H9 (cell line): ENCODE measurements at places on chromosomes 11 and 22. TPM values are rescaled to one million over a fixed set of nuclear protein-coding genes. Genes with fewer than 3 reads are reported as not detected.

DNA sequence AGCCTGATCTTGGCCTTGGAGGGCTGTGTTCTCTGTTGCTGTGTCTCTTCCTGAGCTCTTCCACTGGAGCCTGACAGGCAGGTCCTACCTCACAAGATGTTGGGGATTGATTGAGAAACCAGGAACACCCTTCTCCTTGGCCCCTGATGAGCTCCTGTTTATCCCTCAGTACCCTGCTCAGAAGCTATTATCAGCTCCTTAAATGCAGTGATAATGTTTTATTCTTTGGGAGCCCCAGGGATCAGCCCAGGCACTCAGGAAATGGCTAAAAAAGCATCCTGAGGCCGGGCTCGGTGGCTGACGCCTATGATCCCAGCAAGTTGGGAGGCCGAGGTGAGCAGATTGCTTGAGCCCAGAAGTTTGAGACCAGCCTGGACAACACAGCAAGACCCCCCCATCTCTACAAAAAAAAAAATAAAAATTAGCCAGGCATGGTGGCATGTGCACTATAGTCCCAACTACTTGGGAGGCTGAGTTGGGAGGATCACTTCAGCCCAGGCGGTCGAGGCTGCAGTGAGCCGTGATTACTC lies 4.9 kb upstream of the PHLDA2 start:
- H3K4me1 ChIP-seq: no peaks in the 10 kb centered on the region
- no peak overlapping the region for H3K4me3 ChIP-seq
- H3K36me3 ChIP-seq: peaks cover 19% of the 10 kb centered on the region
- no peak for DNase-seq
- H3K27me3 ChIP-seq: peaks cover 5% of the 10 kb centered on the region; the same call in 1 of the 2 replicates

SPA17 gene
- total RNA-seq: 6.9 and 7.2 TPM in 2 replicates

RASD2 gene
- total RNA-seq: 0.42 and 0.53 TPM in 2 replicates

DNA sequence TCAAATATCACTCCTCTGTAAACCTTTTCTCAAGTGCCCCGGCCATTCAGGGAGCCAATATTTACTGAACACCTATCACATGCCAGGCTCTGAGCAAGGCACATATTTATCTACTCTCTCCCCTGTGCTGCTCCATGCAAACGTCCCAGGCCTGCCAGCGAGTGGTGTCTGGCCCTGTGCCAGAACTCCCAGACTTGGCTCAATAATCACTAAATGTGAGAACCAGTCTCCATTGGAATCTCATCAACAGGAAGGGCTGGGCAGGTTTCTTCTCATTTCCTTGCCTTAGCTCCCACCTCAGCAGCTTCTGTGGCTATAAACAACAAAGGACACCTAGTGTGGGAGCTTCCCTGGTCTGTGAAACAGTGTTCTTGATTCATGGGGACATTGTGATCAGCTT lies 21.7 kb downstream of the RASSF10 start:
- no peaks in the 10 kb centered on the region for H3K4me1 ChIP-seq
- H3K27ac ChIP-seq: no peak overlapping the region
- no peaks in the 10 kb centered on the region for H3K27me3 ChIP-seq
- no peak for DNase-seq
- no peak overlapping the region for H3K4me3 ChIP-seq
- H3K36me3 ChIP-seq: no peaks in the 10 kb centered on the region

GRCh38 chr11:128499613-128500253 lies 87.6 kb downstream of the ETS1 start:
- no peaks in the 10 kb centered on the region for H3K27me3 ChIP-seq
- H3K27ac ChIP-seq: no peak overlapping the region
- H3K4me3 ChIP-seq: no peak overlapping the region
- H3K36me3 ChIP-seq: peaks cover 13% of the 10 kb centered on the region
- DNase-seq: no peak

GRCh38 chr11:120643284-120643683 lies 131.7 kb downstream of the GRIK4 start:
- H3K27me3 ChIP-seq: peaks cover 47% of the 10 kb centered on the region
- no peak overlapping the region for H3K4me3 ChIP-seq
- DNase-seq: no peak
- H3K36me3 ChIP-seq: no peaks in the 10 kb centered on the region
- peaks cover 16% of the 10 kb centered on the region; the same call in 1 of the 2 replicates for H3K4me1 ChIP-seq
- H3K27ac ChIP-seq: no peak overlapping the region

C11orf42 gene
- not detected in 2 replicates for total RNA-seq

- H3K27me3 ChIP-seq: no peaks in the 10 kb centered on the region
- no peak overlapping the region for H3K4me3 ChIP-seq
- H3K36me3 ChIP-seq: peaks cover 47% of the 10 kb centered on the region
- DNase-seq: no peak
- H3K27ac ChIP-seq: no peak overlapping the region
- no peaks in the 10 kb centered on the region for H3K4me1 ChIP-seq
These were observed 535.8 kb downstream of the TBC1D22A start for GRCh38 chr22:47298017-47298785.

- H3K27me3 ChIP-seq: no peaks in the 10 kb centered on the region
- no peaks in the 10 kb centered on the region for H3K4me1 ChIP-seq
- H3K4me3 ChIP-seq: no peak overlapping the region
- H3K36me3 ChIP-seq: no peaks in the 10 kb centered on the region
- no peak for DNase-seq
These were observed 14.0 kb downstream of the TRIM29 start for GRCh38 chr11:120123946-120124345.

DCHS1 gene
- total RNA-seq: 12.2 and 12.5 TPM in 2 replicates

GRCh38 chr11:128066399-128066798 lies 521.0 kb downstream of the ETS1 start:
- H3K4me1 ChIP-seq: no peaks in the 10 kb centered on the region
- H3K36me3 ChIP-seq: no peaks in the 10 kb centered on the region
- no peak for DNase-seq
- H3K27ac ChIP-seq: no peak overlapping the region
- H3K4me3 ChIP-seq: no peak overlapping the region
- H3K27me3 ChIP-seq: no peaks in the 10 kb centered on the region

CLP1 gene
- total RNA-seq: 35.5 and 37.4 TPM in 2 replicates

GRCh38 chr11:131855320-131855719 lies 484.9 kb downstream of the NTM start:
- peaks cover 3% of the 10 kb centered on the region; the same call in 1 of the 2 replicates for H3K4me1 ChIP-seq
- no peak overlapping the region for H3K4me3 ChIP-seq
- no peak overlapping the region for H3K27ac ChIP-seq
- H3K27me3 ChIP-seq: no peaks in the 10 kb centered on the region

DNA sequence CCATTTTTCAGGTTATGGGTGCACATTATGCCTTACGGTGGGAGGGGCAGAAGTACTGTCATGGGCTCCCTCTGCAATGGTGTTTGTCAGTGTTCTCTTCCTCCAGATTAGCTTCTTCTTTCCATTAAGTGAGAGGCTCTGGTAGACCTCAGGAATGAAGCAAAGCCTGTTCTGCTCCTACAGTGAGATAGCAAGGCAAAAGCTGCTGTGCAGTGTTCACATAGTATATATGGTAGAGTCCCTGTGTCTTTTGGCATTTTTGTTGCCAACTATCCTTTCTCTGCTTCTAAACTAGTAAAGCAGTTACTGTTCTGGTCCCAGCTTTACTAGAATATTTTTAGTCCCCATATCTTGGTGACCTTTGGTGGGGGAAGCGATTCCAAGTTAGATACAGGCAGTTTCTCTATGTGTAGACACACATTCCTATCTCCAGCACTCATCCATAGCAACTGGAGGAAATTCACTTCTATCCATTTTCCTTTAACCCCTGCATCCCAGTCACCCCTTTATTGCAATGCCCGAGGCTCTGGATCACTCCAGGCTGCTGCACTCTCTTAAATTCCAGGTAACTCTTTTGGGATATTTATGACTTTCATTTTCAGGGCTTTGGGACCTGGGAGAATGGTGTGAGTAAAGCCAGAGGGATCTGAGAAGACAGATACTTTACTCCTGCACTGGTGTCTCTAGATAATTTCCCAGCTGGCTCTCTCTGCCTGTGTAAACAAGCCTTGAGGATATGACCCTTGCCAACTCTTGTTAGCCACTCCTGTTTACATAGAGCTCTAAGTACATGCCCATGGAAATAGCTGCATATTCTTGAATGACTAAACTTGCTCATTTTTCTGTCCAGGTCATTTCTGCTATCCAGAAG lies 3.9 kb upstream of the TRIM34 start:
- no peak overlapping the region for H3K4me3 ChIP-seq
- no peaks in the 10 kb centered on the region for H3K27me3 ChIP-seq
- no peaks in the 10 kb centered on the region for H3K36me3 ChIP-seq
- no peak overlapping the region for H3K27ac ChIP-seq
- DNase-seq: no peak
- peaks cover 20% of the 10 kb centered on the region; the same call in 1 of the 2 replicates for H3K4me1 ChIP-seq

DNA sequence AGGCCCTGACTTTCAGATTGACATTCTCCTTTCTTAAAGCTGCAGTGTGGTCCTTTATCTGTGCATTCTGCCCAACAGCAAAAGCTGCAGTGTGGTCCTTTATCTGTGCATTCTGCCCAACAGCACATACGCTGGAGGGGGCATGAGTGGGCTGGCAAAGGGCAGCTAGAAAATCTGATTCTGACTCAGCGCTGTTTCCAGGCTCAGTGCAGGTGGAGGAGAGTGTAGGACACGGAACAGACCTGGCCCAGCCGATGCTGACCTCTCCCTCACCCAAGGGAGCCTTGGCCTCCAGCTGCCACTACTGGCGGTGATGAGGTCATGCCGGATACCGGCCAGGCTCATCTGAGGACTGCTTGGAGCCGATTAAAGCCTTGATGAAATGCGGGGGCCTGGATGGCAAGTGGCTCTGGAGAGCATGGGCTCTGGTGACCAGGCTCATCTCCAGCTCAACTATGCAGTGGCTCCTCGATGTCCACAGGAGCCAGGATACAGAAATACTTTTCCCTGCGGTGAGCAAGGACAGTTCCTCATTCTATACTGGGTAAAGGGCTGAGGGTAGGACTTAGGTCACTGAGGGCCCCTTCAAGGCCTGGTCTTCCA lies 84.6 kb downstream of the CLPB start:
- no peaks in the 10 kb centered on the region for H3K36me3 ChIP-seq
- H3K27me3 ChIP-seq: no peaks in the 10 kb centered on the region
- H3K4me1 ChIP-seq: no peaks in the 10 kb centered on the region; the same call in 1 of the 2 replicates
- no peak overlapping the region for H3K4me3 ChIP-seq
- H3K27ac ChIP-seq: no peak overlapping the region
- DNase-seq: no peak

LRRC51 gene
- total RNA-seq: 3.1 and 6.4 TPM in 2 replicates

- H3K4me1 ChIP-seq: no peaks in the 10 kb centered on the region
- DNase-seq: no peak
- no peak overlapping the region for H3K27ac ChIP-seq
These were observed 26.1 kb upstream of the APLP2 start for GRCh38 chr11:130043575-130043974.

OR8B2 gene
- total RNA-seq: not detected in 2 replicates

PKDREJ gene
- total RNA-seq: 0.04 and 0.09 TPM in 2 replicates

DNA sequence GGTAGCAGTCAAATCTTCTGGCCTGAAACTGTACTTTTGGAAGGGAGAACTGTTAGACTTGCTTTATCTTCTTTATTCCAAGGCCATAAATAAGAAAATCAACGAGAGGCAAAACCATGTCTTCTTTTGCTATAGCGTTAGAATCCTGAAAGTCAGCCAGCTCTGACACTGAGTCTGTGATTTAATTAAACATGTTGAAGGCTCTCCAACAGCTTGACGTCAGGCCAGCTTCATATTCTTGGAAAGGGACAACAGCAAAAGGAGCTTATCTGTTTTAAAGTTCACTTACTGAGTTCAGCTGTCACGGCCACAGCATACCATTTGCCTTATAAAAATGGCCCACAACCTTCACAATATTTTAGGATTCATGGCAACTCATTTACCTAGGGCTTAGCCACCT lies 131.0 kb upstream of the LDLRAD3 start:
- DNase-seq: no peak
- no peaks in the 10 kb centered on the region for H3K27me3 ChIP-seq
- H3K4me3 ChIP-seq: no peak overlapping the region
- H3K36me3 ChIP-seq: no peaks in the 10 kb centered on the region; the same call in 2 of the 3 replicates
- no peak overlapping the region for H3K27ac ChIP-seq
- H3K4me1 ChIP-seq: no peaks in the 10 kb centered on the region

DNA sequence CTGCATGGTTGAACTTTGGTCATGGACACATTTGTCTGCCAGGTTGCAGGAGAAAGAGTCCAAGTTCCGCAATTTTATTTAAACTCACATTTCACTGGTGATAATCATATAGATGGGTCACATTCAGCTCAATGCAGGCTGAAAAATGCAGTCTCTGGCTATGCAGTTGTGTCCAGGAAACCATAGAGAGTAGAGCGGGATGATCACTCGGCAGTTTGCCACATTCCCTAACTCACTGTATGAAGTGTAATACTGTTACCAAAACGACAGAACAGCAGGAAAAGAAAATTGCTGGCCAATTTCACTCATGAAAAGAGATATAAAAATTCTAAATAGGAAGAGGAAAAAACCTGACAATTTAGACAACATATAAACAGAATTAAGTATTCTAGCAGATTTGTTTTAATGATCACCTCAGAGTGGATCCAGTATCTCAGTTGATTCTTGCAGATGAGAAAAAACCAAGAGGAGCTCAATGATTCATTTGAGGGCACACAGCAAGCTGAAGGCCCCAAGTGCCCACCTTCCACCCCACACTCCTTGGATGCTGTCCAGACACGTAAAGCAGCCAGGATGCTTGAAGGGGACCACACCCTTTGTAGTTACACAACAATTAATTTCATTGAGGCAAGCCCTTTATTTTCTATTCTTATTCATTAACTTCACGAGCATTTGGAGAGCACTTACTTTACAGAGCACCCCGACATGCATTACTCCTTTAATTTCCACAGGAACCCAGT lies 422.3 kb downstream of the SOX6 start:
- no peak overlapping the region for H3K27ac ChIP-seq
- no peaks in the 10 kb centered on the region for H3K4me1 ChIP-seq
- H3K4me3 ChIP-seq: no peak overlapping the region
- no peaks in the 10 kb centered on the region; the same call in 2 of the 3 replicates for H3K36me3 ChIP-seq

DNA sequence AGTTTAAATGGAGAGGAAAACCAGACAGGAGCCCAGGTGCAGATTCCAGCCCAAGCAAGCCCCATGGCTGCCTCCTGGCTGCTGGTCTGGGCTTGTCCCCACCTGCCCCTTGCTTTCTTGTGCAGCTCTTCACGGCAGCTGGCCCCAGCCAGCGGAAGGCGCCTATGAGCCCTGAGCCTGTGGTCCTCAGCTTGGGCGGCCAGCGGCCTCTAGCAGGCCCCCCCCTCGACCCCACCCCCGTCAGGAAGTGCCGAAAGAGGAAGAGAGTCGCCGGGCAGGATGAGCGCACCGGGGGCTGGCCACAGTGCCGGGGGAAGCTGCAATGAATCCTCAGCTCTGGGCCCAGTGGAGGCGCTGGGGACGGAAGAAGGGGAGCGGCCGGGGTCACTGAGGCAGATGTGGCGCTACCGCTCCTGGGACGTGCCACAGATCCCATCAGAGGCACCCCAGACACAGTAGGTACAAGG lies 2.1 kb upstream of the DGKZ start:
- H3K27ac ChIP-seq: no peak overlapping the region
- peaks cover 44% of the 10 kb centered on the region for H3K4me1 ChIP-seq
- no peaks in the 10 kb centered on the region for H3K27me3 ChIP-seq
- H3K4me3 ChIP-seq: peak overlapping the region; percentile 48
- peak; percentile 83 for DNase-seq
